ENCODE measurements at places on chromosomes 5 and 9.
A peak's percentile ranks its signal among the peaks of the same experiment; 100 is the strongest.

- DNase-seq: peak; percentile 14
Measured at GRCh38 chr5:142017832-142018427, 5.1 kb upstream of the GNPDA1 start.

DNA sequence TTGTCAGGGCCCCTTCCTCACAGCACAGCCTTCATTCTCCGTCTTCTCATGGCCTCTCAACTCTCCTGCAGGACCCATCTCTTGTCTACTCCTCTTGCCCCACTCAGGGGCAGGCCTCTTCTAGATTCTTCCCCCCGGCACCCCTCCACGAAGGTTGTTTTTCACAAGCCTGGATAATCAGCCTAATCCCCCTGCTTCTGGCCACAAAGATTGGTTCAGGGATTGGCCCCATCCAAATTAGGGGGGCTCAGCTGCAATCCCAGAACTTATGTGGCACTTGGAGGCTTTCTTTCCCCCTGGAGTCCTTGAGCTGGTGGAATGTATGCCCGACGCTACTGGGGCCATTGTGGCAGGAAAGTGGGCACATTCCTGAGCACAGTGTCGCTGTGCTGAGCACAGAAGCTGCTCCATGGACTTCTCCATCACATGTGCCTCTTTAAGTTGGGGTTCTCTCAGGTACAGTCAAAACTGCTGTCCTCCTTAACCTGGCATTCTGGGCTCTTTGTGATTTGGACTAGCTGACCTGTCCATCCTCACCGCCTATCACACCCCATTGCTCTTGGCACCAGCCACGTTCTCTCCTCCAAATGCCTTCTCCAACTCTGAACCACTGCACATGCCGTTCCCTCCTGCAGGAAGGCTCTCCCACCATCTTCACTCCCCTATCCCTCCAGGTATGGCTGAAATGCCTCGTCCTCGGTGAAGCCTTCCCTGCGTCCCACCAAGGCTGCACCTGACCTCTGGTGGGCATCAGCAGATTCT is 66.8 kb upstream of the RNF130 start:
- DNase-seq: no peak

DNA sequence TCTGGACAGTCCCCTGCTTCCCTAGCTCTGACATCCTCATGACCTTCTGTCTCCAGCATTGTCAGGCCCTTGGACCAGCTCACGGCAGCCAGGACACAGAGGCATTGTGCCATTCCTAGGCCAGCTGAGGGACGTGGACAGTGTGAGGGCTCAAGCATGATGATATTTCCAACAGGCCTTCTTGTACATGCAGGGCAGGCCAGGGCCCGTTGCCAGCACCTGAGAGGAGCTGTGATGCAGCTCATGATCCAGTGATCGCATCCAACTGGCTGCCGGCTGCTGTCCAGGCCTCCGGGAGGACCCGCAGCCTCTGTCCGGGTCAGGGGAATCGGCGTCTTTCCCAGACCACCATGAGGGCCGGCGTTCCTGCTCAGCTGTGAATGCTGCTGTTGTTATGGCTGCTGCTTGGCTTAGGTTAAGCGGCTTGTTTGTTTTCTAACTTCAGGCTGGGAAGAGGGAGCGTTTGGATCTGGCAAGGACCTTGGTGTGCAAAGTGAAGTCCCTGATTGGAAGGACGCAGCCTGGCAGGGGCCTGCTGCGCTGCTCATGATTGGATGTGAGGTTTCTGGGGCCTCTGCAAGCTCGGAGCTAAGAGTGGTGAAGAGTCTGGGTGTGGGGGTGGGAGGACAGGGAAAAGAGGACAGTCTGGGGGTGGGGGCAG is 53.8 kb downstream of the PDZD2 start:
- no peak for DNase-seq

DNA sequence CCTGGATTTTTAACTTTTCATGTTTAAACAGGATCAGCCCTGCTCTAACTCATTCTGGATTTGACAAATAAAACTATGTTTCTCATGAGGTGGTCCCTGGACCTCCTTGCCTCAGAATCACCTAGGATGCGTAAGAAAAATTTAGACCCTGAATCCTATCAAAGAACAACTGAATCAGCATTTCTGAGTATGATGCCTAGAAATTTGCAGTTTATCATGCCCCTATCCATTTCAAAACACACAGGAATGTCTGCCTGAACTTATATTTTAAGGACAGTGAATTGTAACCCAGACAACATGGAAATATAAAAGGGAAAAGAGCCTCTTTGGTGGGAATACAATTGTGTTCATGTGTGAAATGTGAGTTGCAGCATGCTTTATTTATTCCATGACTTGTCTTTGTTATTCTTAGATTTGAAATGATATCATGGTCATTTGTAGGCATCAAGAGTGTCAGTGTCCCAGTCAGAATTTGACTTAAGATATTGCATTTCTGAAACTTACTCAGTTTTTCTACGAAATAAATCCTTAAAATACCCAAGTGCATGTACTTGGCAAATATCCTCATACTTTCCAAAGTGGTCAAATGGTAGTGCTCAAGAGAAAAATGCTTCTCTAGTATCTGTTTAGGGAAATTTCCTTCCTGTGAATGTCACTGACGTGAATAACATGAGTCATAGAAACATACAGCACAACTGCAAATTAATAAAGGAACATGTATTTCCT is 144.3 kb downstream of the GIN1 start:
- no peak for DNase-seq

DNA sequence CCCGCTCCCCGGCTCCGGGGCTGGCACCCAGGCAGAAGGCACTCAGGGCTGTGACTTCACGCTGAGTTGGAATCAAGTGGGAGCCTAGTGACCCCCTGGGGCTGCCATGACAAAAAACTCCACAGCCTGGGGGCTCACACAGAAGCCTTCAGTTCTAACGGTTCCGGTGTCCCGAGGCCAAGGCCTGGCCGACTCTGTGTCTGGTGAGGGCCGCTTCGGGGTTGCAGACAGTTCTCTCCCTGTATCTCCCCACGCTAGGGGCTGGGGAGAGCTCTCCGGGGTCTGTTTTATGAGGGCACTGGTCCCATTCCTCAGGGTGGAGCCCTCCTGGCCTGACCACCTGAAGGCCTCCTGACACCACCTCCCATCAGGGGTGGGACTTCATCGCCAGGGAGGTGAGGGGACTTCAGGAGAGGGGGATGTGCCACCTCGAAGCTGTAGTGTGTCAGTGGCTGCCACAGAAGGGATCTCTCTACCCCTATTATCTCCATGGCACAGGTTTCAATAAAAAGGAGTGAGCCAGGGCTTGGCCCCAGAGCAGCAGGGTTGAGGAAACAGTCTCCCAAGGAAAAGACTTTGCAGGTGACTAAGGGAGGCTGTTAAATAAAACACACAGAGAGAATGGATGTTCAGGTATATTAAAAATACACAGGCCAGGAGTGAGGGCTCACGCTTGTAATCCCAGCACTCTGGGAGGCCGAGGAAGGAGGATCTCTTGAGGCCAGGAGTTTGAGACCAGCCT is 1.5 kb upstream of the SLC6A3 start:
- DNase-seq: no peak

DNA sequence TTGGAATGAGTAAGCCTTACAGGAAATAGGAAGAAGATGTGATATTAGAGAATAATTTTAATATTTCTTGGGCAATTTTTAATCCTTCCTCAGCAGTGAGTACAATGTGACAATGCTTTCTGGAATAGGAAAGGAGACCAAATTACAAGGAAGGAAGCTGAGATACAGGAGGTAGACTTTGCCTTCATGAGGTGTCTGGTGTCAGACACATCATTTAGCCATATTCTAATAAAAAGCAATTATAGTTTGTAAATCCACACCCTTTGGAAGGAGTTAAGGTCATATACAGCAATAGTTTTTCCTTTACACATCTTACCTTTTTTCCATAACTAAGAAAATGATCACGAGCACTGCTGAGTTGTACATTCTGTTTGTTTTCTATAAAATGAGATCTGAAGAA is 390.4 kb downstream of the SH3GL2 start:
- DNase-seq: no peak

DNA sequence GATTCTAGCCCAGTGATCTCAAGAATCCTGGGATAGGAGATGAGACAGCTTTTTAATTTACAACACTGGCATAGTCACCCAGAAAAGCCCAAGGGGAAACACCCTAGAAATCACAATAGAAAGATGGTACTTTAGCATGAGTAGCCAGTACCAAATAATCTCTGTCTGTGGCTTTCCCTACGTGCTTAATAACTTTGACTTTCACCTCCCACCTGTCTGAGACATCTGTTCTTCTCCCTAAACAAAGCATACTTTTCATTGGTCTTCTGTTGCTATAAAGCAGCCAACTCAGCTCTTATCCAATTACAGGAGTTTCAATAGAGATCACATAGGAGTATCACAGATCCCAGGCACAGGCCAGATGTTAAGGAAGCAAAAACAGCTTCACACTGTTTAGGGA is 10.4 kb downstream of the MARCHF3 start:
- DNase-seq: no peak

- DNase-seq: no peak
Measured at GRCh38 chr5:152405145-152405544, at the start of gene NMUR2. Gene NMUR2 (minus strand): TSS chr5:152405279. CDS start chr5:152405113, 166 bp downstream.

DNA sequence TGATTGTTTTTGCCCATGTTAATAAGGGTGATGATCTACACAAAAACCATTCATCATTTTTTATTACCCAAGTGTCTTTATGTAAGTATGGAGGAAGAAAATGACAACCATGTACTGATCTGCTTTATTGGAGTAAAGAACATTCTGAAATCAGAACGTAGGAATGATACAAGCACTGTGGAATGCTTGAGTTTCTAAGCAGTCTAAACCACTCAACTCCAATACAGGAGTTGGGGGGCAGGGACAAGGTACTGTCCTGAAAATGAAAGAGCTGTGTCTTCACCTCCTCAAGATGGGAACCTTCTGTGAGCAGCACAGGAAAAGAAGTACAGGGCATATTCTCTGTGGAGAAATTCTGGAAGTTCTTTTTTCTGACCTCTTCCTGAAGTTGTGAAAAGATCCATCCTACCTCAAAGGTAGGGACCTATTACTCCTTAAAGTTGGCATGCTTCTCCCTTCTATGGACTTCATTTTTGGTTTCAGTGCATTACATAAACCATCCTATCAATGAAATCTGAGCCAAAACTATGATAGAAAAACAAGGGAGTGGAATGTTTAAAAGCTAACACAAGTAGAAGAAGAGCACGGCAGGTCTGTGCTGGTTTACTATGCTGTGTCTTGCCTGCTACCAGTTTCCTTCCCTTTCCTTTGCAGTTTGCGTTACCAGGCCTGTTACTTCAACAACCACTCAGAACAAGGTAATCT is 202.6 kb downstream of the SEMA5A start:
- DNase-seq: no peak

DNA sequence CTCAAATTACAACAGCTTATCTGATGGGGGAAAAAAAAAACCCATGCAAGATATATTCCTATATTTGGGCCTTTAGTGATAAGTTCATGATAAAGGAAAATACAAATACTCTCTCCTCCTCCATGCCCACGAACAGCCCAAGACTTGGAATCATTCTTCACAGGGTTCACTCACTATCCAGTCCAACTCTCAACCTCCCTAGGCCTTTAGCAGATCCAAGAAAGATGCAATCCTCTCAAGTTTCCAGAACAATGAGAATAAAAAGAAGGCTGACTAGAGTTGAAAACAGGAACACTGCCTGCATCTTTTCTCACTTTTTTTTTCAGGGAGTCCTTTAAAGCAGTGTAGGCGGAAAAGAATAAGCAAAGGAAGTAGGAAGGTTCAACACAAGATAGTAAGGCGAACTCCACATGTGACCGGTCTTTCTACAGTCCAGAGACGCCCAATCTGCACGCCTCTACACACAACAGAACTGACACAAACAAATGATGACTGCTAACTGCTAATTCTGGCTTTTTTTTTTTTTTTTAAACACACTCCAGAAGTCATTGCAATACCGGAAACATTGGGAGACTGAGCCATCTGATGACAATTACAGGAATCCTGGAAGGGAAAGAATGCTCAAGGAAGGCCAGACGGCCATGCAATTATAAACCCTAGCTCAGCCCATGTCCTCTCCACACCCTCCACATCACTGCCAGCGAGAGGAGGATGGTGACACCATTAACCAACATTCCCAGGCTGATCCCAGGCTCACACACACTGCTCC is 75.4 kb downstream of the BNC2 start:
- DNase-seq: no peak

- no peak for DNase-seq
Measured at GRCh38 chr5:158559643-158560042, 540.1 kb downstream of the EBF1 start.

GRCh38 chr9:7691909-7692308 is 107.7 kb downstream of the DMAC1 start:
- no peak for DNase-seq

DNA sequence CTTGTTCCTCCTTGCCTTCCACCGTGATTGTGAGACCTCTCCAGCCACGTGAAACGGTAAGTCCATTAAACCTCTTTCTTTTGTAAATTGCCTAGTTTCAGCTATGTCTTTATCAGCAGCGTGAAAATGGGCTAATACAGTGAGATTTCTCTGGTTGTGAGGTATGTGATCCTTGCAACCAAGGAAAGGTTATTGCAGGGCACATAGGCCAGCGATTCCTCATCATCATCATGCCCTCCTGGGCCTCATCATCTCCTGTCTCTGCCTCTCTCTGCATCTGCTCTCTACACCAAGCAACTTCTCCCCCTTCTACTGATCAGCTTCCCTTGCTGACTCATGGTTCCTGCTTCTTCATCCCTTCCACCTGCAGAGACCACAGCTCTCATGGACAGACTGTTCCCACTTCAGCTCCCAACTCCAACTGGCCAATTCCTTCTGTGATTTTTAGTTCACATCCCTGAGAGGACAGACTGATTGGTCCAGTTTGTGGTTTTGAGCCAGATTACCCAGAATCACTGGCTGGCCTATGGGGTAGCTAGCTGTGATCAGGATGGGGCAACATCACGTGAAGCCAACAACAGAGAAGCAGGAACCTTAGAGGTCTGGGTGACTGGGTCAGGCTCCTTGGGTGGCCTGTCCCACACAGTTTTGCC is 53.1 kb downstream of the LIX1 start:
- no peak for DNase-seq

DNA sequence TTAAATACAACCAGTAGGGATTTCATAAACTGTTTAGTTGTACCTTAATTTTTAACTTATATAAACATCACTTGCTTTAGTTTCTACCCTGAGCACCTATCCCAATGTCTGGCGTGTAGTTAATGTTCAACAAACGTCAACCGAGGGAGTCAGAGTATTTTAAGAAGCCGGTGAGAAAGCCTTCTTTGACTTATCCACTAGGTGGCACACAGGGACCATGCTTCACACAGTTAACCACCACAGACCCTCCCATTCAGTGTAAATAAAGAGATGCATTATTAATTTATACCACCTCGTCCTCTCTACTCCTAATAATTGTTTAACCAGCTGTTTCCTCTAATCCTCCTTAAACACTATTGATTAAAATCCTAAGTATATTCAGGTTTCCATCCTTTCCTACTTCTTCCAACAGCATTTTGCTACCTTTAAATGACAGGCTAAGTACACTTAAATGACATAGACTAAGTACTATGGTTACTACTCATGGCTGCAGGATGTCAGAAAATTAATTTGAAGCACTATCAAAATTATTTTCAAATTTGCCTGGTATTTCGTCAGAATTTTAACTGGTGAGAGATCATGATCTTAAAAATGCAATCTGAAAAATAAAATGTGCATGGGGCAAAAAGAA is 2.3 kb downstream of the HAPLN1 start:
- no peak for DNase-seq

GRCh38 chr5:167317884-167318283 is 973.6 kb upstream of the WWC1 start:
- DNase-seq: no peak

- DNase-seq: no peak
Measured at GRCh38 chr9:35606726-35607125, 1.7 kb downstream of the TESK1 start.

GRCh38 chr5:126809916-126810315 is 33.0 kb downstream of the LMNB1 start:
- DNase-seq: no peak

Data from stimulated activated CD4-positive, alpha-beta T cell treated with anti-CD3 and anti-CD28 coated beads, Interleukin-4, amount 100 ng/mL, for 24 hours (primary cell).